ENCODE measurements at places on chromosomes 1 and 21. TPM values are rescaled to one million over a fixed set of nuclear protein-coding genes. Genes with fewer than 3 reads are reported as not detected.

SYT11 gene
- polyA plus RNA-seq: 36.6 TPM

GRCh38 chr1:174726167-174726879 is 273.4 kb upstream of the CACYBP start:
- no peak for DNase-seq

- no peak for DNase-seq
Measured at GRCh38 chr21:17427157-17427556, 85.7 kb upstream of the CXADR start.

DNA sequence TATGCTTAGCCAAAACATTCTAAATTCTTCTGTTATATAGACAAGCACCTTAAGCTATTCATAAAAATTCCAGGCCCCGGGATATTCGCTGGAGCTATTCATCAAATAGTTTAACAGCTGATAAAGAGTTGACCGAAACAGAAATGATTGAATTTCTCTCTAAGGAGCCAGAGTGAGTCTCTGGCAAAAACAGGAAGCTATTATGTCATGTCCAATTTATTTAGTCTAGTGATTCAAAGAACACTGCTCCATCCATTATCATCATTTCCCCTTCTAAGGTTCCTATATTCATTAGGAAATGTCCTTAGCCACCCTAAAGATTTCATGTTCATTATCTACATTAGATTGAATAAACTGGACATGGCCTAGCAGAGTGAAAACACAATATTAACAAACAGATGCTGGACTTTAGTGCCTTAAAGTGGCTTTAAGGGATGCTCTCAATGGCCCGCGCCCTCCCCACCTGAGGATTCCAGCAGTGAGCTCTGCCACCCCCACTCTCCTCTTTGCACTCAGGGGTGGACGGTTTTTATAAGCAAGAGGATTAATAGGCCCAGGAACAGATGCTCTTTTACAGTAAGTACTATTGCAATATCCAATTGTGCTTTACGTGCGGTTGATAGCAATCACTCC is 122.1 kb upstream of the RGS1 start:
- no peak for DNase-seq

DNA sequence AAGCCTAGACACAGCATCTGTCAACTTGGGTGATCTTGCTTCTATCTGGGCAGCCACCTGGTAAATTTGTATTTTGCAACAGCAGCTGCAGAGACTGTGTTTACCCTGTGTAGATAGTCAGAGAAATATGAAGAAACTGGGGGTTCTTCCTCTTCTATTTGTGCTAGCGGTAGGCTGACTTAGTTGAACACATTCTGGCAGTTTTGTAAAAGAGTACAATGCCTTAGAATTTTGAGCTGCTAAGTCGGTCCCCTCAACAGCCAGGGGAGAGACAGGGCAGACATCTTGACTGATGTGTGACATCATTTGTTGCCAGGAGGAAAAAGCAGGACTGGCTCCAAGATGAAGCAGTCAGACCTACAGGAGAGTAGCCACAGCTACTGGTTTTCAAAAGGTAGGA is 53.7 kb downstream of the KCNJ6 start:
- no peak for DNase-seq

DNA sequence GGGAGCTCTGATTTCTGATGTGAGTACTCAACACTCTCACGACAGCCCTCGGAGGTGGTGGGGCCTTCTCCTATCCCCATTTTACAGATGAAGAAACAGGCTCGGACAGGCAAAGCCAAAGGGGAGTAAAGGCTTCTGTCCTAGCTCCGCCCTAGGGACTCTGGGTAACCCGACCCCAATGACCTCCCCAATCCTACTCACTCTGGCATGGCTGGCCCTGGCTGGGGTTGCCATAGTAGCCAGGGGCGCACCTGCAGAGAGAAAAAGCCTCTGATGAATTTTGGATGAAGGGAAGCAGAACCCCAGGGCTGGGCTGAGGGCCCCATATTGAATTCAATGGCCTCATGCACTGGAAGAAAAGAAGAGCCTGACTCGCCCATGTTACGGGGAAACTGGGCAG is 61.1 kb downstream of the LDLRAD2 start:
- no peak for DNase-seq

KPNA6 gene
- 26.6 TPM for polyA plus RNA-seq

- DNase-seq: no peak
Measured at GRCh38 chr1:145962157-145963102, 1.9 kb downstream of the ANKRD34A start.

GRCh38 chr1:8976896-8977450 is 31.3 kb downstream of the CA6 start:
- no peak for DNase-seq

All from BJ (cell line).